ENCODE measurements at places on chromosomes 11 and 22. TPM values are rescaled to one million over a fixed set of nuclear protein-coding genes. Genes with fewer than 3 reads are reported as not detected.

Gene AIFM3
- 5.7 TPM for total RNA-seq

Gene CDC45
- not detected for total RNA-seq

Gene RAPSN
- total RNA-seq = not detected

Gene IL17REL
- not detected for total RNA-seq

Gene RAG1
- total RNA-seq = 0.16 TPM

Measured in subcutaneous adipose tissue (tissue), 4 donors.